ENCODE measurements at places on chromosomes 2 and 18. TPM values are rescaled to one million over a fixed set of nuclear protein-coding genes. Genes with fewer than 3 reads are reported as not detected.
A peak's percentile ranks its signal among the peaks of the same experiment; 100 is the strongest.

GRCh38 chr2:119525614-119526013 lies 1.3 kb upstream of the SCTR start:
- DNase-seq, result no peak

- DNase-seq, result peak; percentile 48
These were observed 891 bp upstream of the KHK start for GRCh38 chr2:27085673-27086089.

GPR45 gene
- total RNA-seq, result not detected

DNA sequence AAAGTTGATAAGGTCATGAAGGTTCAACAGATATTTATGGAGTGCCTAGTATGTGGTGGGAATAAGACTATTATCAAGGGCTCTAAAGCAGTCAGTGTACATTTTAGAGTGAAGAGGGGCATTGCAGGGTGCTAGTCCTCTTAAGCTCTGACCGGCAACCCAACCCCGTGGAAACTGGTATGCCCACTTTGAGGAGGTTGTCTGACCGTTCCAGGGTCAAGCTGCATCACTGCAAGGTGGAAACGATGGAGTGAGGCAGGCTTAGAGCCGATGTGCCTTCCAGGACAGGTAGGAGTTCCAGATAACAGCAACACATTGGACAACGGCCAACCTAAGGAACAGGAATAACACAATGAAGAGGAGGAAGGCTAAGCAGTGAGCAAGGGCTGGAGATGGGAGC lies 1.4 kb upstream of the UCN start:
- no peak for DNase-seq

DNA sequence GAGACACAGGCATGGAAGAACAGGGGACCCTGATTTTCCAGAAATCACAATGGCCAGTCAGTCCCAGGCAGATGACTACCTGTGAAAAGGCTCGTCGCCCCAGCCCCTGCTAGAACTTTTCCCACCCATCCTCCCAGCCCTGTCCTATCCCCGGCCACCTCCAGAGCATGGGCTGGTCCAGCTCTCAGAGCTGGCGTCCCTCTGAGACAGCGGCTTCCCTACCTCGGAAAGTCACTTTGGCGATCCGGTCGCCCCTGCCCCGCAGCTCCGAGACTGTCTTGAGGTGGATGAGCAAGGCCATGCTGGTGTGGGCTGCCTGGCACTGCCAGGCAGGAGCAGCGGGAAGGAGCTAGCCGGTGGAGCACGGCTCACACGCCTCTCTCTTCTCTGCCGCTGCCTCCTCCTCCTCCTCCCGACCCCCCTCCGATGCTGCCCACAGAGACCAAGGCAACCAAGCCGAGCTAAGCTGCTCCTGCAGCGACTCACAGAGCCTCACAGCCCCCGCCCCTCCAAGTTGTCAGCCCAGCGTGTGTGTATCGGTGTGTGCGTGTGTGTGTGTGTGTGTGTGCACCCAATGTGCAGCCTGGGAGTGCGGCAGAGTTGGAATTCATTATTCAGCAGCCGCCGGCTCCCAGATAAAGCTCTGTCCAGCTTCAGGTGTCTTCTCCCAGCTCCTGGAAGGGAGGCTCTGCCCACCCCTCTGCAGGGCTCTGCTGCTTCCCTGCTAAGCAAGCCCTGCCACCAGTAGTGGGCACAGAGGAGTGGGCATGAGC lies 80.5 kb upstream of the OTOF start:
- no peak for DNase-seq

DNA sequence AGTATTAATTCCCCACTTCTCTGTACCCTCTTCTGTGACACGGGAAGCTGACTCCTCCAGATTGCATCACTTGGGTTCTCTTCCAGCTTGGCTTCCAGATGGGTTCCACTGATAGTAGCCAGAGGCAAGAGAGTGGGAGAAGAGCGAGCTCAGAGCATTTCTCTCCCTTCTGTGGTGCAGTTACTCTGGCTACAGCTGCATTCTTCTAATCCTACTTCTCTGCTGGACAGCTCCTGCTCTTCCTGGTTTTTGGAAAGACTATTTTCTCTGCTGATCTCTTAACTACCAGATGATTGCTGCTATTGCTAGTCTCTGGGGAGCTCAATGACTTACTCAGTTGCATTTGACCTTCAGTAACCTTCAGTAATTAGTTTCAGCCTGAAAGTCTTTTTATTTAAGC lies 187.5 kb upstream of the MAP2 start:
- no peak for DNase-seq

NETO1 gene
- not detected for total RNA-seq

- DNase-seq, result no peak
These were observed 191.0 kb upstream of the CCDC150 start for GRCh38 chr2:196448407-196449079.

GRCh38 chr2:147538088-147538487 lies 306.7 kb upstream of the ACVR2A start:
- no peak for DNase-seq

GPAT2 gene
- 41.8 TPM for total RNA-seq

ANKRD30BL gene
- 0.29 TPM for total RNA-seq

GRCh38 chr2:235330775-235331451 lies 162.9 kb upstream of the AGAP1 start:
- no peak for DNase-seq

MAP4K3 gene
- 6.7 TPM for total RNA-seq

SFT2D3 gene
- total RNA-seq, result 4.4 TPM

DNA sequence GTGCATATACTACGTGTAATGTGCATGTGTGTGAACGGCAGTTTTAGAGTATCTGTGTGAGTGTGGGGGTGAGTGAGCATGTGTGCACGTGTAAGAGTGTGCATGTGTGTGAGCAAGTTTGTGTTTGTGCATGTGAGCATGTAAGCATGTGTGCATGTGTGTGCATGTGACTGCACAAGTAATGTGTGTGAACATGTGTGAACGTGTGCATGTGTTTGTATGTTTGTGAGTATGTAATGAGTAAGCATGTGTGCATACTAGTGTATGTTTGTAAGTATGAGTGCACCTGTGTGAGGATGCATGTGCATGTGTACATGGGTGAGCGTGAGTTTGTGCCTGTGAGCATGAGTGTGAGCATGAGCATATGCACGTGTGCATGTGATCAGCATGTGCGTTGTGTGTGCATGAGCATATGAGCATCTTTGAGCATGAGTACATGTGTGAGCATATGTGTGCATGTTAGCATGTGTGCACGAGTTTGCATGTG lies 90.7 kb downstream of the ZNF516 start:
- no peak for DNase-seq

CYTIP gene
- 302 TPM for total RNA-seq

RAD51AP2 gene
- not detected for total RNA-seq

DNA sequence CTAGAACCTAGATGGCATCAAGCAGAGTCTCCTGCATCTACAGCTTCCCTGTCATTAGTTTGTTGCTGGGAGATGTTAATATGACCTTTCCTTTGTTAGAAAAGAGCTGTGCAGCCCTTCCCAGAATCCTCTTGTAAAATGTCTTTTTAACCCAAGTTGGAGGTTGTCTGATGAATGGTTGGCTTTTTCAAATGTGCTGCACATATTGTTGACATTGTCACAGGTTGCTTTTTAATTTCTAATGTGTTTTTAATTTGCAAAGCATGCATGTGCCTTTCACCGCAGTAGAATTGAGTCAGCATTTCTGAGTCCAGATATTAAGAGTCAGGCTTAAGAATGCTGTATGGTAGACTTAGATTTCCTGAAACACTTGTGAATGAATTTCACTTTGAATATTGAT lies 120.8 kb downstream of the GREB1L start:
- no peak for DNase-seq

SPATA3 gene
- not detected for total RNA-seq

TEKT4 gene
- not detected for total RNA-seq

ARHGAP28 gene
- not detected for total RNA-seq

ST6GAL2 gene
- not detected for total RNA-seq

- DNase-seq, result no peak
These were observed 127.0 kb upstream of the FZD5 start for GRCh38 chr2:207896525-207897285.
